SW480 (cell line): ENCODE measurements at places on chromosomes 12 and 14.

DNA sequence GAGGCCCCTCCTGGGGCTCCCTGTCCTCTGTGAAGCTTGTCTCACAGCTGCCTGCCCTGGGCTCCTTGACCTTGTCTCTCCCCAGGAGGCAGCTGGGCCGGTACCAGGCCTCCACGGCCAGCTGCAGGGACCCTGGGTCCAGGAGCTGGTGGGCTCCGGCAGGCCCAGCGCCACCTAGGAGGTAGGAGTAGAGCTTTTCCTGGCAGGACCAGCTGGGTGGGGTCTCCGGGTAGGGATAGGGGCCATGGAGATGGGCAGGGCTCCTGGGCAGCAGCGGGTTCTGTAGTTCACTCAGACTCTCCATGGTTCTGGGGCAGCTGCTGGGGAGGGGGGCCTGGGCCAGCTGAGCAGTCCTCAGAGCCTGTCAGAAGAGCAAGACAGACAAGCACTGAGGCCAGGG is 16.6 kb downstream of the SYNDIG1L start:
- no peak for DNase-seq

GRCh38 chr12:126667339-126667738 is 1599.6 kb upstream of the TMEM132C start:
- no peak for DNase-seq

DNA sequence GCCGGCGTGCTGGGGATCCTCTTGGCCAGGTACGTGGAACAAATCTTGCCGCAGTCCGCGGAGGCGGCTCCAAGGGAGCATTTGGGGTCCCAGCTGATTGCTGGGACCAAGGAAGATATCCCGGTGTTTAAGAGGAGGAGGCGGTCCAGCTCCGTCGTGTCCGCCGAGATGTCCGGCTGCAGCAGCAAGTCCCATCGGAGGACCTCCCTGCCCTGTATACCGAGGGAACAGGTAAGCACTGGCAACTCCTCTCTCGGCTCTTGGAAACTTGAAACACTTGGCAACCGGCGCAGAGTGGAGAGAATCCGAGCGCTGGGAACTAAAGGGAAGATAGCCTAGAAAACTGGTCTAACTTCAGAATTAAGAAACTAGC is 1.7 kb downstream of the PDE3A start:
- no peak for DNase-seq

- DNase-seq, result no peak
Observed at GRCh38 chr12:84186433-84186832, 726.2 kb downstream of the SLC6A15 start.

DNA sequence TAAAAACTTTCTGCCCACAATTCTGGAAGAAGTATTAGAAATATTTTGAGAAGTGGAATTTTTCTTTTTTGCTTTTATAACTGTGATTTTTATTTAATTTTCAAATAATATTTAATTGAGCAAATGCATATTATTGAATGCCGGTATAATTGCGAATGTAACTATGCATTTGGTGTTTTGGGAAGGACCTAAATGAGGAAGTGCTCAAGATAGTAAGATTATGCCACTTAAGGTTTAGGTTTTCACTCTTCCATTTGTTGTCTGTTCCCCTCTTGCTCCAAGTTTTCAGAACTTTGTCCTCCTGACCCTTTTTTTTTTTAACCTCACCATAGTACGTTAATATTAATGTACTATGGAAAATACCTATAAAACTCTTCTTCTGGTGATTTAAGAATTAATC is 85.8 kb downstream of the KIAA0586 start:
- no peak for DNase-seq

DNA sequence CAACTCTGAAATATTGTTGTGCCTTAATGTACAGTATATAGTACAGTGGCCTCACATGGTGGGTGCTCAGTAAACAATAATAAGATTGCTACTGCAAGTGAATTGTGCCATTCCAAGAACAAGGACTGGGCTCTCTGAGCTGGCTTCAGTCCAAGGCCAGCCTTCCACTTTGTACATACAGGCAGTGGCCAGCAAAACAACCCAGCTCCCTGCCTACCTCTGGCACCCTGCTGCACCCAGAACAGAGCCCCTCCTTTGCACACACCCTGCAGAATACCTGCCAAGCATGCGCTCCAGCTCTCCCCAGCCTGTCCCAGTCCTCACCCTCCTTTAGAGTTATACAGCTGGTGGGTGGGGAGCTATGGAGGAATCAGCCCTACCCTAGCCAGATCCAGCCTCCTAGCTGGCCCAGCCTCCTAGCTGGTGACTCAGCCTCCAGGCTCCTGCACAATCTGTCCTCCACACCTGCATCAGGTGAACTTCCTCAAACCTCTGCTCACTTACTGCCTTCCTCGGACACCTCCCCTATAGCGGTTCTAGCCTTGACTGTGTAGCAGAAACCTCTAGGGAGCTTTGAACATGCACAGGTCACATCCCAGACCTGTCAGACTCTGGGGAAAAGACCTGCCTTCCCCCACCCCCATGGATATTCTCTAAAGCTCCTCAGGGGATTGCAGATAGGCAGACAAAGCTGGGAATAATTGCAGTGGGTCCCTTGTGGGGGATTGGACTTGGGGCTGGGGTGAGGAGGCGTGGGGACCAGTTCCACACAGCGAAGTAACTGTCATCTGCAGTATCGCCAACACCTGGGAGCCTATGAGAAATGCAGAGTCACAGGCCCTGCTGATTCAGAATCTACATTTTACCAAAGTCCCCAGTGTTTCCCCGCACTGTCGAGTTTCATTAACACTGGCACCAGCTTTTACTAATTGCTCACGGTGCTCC is 17.9 kb downstream of the ZDHHC22 start:
- DNase-seq, result peak; percentile 94

DNA sequence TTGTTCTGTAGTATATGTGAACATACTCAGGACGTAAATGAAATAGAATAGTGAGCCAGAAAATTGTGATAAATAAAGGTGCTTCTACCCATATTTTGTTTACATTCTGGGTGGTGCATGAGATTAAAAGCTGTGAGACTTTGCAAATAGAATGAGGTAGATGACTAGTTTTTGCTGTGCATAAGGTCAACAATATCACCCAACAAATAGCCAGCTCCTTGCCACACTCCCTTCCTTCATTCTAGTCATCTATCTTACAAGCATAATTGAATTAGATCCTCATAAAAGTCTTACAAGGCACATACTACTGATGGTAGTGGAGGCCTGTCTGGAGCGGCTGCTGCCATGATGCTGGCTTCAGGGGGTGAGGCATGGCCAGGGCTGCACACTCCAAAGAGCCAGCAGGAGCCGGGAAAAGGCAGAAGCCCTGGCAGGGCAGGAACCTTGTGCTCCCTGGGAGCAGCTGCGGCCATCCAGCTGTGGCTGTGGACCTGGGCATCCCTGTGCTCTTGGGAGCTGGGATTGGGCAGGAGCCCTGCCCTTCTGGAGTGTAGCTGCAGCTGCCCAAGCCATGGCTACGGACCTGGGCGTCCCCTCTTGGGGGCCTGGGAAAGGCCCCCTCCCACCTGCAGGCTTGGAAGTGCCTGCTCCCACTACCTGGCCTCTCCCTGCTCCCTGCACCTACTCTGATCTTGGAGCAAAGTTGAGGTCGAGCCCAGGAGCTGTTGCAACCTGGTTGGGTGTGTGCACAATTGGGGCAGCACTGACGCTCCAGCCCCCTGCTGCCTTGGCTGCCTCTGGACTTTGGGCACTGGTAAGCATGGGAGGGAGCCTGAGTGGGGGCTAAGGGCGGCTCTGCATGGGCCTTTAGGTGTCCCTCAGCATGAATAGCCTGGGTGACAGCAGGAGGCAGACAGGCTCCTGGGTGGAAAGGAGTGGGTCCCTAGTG is 112.8 kb downstream of the DACT1 start:
- DNase-seq, result no peak

DNA sequence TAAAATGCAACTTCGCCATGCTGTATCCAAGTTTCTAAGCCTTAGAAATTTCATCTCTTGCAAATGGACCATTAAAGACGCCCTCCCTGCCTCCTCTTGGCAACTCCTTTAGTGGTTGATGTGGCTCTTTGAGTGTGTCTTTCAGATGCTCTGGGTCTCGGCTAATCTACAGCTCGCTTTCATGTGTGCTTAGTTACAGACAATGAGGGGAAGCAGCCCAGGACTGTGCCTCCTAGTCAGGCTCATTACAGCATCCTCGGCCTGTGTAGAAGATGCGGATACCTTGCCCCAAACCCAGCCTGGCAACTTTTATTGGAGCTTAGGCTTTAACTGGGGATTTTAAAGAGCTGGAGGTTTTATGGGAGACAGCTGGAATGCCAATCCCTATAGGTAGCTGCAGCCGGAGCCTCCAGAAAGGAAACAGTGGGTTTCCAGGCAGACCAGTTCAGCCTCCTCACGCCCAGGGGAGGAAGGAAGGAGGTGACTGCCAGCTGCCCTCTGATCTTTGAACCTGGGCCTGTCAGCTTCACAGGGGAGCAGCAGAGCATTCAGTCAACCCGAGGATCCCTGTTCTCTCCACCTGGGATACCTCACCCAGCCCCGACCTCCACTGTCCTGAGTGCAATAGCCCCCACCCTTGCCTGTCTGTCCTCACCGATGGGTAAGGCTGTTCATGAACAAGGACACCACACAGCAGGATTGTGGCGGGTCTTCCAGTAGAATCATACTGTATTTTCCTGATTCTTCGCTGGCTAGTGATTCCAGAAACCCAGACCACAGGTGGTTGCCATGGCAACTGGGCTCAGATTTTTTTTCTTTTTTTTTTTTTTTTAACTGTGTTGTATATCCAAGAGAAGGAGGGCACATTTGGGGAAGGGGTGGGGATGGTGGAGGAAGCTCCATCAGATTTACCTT is 638.5 kb downstream of the MED13L start:
- DNase-seq, result no peak
